ENCODE measurements at places on chromosomes 7 and 10.

GRCh38 chr7:78607099-78607498, 808.5 kb downstream of the PHTF2 start:
- DNase-seq, result no peak

DNA sequence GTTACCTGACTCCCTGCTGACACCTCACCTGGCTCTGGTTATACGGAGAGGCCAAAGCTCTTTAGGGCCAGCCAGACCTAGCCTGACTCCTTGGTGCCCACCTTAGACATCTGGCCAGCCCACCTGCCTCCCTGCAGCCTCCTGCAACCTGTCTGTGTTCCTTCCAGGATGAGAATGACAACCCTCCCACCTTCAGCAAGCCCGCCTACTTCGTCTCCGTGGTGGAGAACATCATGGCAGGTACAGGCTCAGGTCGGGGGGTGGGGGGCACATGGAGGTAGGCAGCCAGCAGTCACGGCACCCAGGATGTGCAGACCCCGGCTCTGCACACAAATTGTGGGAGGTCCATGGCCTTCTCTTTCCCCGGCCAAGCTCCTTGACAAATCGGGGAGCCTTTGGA, 32.1 kb downstream of the C10orf105 start:
- DNase-seq, result no peak

- DNase-seq, result no peak
Observed at GRCh38 chr7:51152706-51153200, 163.9 kb downstream of the COBL start.

DNA sequence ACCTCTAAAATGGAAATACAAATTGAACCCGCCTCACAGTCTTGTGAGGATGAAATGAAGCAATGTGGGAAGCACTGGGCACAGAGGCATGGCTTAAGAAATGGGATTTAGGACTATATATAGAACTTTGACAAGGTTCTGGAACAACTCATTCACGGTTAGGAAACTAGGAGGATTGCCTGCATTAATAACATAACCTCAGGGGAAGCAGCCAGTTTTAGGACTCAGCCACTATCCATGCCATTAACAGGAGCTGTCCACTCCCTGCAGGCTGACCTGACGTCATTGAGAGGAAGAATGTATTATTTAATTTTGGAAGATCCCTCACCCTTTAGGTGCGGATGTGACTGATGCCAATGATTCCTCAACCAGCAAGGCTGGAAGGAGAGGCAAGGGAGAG, 34.8 kb downstream of the ITGB8 start:
- no peak for DNase-seq

- DNase-seq, result no peak
Observed at GRCh38 chr7:31083210-31083786, 31.2 kb downstream of the ADCYAP1R1 start.

- no peak for DNase-seq
Observed at GRCh38 chr10:117568334-117568733, 25.8 kb downstream of the EMX2 start.

GRCh38 chr10:131245475-131246059, 66.0 kb downstream of the TCERG1L start:
- DNase-seq, result no peak

- DNase-seq, result no peak
Observed at GRCh38 chr10:75606203-75606779, 174.9 kb downstream of the LRMDA start.

Measured in retinal pigment epithelial cell (primary cell).